ENCODE measurements at places on chromosomes 4 and X.

GRCh38 chrX:17012465-17012864 is 66.0 kb downstream of the REPS2 start:
- no peak for DNase-seq

DNA sequence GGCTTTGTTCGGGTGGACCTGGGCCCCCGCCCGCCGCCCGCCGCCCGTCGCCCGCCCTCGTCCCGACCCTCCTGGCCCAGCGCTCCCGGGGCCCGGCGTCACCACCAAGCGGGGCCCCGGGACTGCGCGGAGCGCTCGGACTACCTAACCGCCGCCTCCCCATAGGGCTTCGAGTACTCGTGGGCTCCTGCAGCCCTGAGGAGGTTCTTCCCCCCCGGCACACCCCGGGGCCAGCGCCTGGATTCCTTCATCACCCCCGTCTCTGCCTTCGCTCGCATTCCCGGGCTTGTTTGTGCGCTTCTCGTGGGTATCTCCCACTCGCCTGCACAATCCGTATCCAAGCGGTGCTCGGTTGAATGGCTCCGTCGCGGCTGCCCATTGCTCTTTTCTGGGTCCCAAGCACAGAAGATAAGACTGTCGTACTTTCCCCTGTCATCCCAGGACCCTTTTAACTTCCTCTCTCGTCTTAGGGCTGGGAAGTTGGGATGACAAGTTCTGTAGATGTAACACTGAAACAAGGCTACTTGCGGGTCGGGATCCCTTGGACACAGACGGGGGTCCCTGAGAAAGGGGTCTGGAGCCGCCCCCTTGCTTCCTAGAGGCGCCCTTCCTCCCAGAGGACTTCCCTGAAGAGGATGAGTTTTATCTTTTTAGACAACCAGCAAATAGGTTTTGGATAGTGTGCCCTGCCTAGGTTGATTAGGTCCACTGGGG is 565 bp downstream of the MOB1B start:
- no peak for DNase-seq

DNA sequence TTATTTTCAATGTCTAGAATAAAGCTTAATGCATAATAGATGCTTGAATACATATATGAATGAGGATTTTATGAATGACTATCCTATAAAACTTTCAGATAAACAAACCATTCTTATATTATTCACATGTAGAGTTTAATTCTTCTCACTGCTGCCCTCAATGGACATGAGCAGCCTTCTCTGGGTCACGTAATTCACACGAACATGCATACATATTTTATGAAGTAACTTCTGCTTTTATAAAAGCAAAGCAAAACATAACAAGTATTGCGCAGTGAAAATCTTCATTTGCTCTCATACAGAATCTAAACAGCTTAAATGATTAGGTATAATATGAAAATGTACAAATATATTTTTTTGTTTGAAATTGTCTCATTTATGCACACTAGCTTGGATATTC is 116.7 kb downstream of the TMA16 start:
- DNase-seq, result no peak

DNA sequence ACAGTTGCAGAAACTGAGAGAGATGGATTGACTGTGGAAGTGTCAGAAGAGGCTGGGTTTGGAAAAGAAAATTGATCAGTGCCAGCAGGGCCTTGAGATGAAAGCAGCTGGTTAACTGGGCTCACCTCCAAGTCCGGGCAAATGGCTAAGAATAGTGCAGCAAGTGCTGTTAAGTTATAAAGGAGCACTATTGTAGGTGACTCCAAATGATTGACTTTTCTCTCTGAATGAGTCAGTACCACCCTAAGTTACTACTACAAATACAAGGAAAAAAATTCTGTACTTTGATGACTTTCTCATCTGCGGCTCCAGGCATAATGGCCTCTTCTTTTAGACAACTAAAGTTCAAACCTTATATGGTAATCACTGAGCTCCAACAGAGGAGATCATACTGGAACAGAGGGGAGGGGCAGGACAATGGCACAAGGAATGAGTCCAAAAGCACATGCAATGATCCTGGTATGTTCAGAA is 733.4 kb upstream of the INTU start:
- DNase-seq, result no peak

GRCh38 chrX:107559506-107559905 is 68.8 kb upstream of the PRPS1 start:
- no peak for DNase-seq

GRCh38 chrX:10902001-10902400 is 209.1 kb upstream of the HCCS start:
- no peak for DNase-seq

DNA sequence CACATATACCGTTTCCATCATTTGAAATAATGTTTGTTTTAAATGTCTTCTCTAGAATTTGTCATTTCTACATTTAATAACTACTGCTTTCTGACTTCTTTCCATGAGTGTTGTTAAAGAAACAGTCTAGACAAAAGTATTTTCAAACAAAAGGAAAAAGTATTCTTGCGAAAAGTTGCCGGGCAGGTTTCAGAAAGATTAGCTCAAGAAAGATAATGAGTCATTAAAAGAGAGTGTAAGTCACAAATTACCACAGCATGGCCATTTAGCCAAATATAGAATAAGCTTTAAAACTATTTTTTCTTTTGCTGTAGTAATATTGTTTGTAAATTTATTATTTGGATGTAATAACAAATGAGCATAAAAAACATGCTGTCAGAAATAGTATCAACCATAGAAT is 493.0 kb downstream of the TLL1 start:
- DNase-seq, result no peak

DNA sequence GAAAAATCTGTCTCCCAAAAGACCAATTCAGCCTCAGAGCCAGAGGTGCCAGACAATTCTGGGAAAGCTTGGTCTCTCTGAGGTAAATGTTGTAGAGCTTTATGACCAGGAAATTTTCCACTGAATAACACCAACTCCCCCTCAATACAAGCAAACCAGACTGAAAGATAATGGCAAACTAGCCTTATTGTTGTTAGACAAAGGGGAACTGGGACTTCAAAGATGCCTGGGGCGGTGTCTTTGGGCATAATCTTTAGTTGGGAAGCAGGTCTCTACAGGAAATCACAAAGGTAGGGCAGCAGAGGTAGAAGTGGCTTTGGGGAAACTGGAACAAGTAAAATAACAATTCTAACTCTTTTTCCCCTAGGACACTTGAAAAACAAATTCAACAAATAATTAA is 12.0 kb downstream of the COL4A6 start:
- DNase-seq, result no peak

Measured in stimulated activated CD8-positive, alpha-beta memory T cell treated with anti-CD3 and anti-CD28 coated beads, Interleukin-7, amount 100 ng/mL, for 1 hour (primary cell).